ENCODE measurements at places on chromosomes 3 and 15.

DNA sequence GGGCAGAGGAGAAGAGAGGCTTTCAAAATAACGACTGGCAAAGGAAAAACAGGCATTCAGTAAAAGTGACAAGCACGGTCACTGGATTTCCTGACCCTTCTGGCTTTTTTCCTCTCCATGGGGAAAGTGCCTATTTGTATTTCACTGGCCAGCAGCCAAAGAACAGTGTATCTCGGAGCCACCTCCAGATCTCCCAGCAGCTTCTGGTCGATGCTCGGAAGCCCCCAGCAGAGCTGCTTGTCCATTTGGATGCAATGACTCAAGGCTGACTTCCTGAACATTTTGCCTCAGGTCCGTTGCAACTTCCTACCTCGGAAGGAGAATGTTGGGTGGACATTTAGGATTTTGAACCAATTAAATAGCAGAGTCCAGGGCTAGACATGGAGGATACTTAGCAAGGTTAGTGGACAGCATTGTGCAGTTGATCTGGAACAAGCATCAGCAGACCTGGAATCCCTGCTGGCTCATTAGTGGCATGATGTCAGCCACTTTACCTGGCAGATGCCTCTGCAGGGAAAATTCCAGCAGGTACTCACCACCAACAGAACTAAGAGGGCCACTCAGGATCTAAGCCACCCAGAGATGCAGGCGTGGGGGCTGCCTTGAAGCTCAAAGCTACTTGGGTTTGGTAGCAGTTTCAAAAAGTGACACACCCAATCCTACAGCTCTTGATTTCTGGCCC, 1.1 kb downstream of the FAM107A start:
- no peak for DNase-seq

DNA sequence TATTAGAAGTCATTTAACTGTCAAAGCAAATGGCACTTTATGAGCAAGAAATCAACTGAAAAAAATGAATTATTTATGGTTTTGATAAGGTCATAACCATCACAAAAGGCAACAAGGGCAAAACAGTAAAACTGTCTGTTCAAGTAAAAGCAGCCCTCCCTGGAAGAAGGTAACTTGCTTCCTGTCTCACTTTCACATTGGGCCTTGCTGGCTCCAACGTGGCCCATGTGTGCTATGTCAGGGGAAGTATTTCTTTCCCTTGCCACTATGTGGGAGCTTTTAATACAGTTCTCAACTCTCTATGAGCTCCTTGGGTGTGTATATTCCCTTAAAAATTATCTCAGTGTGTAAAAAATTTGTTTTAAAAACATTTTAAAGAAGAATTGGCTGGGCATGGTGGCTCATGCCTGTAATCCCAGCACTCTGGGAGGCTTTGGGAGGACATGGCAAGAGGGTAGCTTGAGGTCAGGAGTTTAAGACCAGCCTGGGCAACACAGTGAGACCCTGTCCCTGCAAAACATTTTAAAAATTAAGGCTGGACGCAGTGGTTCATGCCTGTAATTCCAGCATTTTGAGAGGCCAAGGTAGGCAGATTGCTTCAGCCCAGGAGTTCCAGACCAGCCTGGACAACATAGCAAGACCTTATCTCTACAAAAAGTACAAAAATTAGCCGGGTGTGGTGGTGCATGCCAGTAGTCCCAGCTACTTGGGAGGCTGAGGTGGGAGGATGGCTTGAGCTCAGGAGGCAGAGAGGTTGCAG, 45.2 kb upstream of the TJP1 start:
- no peak for DNase-seq

- no peak for DNase-seq
These were observed 119.4 kb downstream of the ECT2 start for GRCh38 chr3:172869784-172870518.

- DNase-seq, result no peak
These were observed 95.9 kb upstream of the UBE2E2 start for GRCh38 chr3:23107221-23107620.

- DNase-seq, result peak; percentile 7
These were observed 25.1 kb downstream of the DTWD1 start for GRCh38 chr15:49645941-49646340.

DNA sequence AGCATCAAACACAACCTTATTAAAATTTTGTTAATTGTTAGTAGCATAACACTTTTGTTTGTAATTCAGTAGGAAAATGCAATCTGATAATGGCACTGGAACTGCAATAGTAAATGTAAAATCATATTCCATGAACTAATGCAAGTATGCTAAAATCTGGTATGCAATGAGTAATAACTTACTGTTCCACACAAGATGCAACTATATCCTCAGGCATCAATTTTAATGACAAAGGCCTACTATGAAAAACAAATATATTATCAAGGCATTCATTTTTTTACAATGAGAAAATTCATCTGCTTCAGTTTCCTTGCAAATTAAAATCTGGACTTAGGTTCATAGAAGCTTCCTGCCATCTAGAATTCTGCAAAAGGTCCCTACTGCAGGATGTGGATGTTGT, 1.4 kb upstream of the NSMCE3 start:
- peak; percentile 59 for DNase-seq

DNA sequence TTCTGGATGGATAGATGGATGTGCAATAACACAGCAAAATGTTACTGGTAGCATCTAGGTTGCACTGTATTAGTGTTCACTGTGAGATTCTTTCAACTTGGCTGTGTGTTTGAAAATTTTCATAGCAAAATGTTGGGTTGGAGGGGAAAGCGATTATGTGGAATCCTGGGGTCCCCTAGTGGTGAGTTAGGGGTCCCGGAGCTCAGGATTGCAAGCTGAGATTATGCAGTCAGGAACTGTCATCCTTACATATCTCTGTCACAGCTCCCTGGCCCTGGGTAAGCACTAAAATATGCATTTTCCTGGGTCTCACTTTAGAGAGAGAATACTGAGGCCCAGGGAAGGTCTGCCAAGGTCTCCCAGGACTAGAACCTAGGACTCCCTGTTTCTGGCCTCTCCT, 77.2 kb downstream of the CEMIP start:
- DNase-seq, result no peak

DNA sequence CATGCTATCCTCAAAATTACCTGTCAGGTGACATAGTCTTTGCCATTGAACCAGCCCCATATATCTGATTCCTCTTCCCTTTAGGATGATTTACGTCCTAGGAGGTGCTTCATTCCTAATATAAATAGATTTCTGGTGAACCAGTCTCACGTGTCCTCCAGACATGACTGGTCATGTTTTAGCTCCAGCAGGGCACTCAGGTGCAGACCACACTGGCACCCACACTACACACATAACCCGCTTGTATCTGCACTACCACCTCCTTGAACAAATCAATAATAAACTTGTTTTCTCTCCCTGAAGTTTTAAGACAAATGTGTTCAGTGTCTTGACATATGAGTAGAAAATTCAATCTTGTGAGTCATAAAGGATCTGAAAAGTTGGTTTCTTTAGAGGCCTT, 155.5 kb downstream of the GOLIM4 start:
- DNase-seq, result peak; percentile 17

- peak; percentile 29 for DNase-seq
These were observed 13.5 kb downstream of the SEMA4B start for GRCh38 chr15:90214553-90215196.

- peak; percentile 31 for DNase-seq
These were observed 66.3 kb upstream of the CRTC3 start for GRCh38 chr15:90463381-90463780.

DNA sequence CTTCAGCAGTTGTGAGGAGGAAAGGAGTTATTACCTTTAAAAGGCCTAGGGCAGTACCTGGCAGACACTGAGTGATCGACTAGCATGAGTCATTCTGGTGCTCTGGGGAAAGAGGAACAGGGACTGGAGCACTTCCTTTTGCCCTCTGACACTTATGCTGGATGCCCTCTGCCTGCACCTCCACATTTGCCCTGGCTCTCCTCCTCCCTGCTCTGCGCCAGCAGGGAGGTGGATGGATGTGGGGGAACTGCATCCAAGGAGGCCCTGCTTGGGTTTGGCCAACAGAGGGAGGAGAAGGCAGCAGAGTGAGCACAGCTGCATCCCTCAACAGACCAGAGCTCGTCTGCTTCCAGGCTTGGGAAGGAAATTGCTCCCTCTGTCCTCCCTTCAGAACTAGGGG, 75.0 kb downstream of the SEMA5B start:
- DNase-seq, result no peak

DNA sequence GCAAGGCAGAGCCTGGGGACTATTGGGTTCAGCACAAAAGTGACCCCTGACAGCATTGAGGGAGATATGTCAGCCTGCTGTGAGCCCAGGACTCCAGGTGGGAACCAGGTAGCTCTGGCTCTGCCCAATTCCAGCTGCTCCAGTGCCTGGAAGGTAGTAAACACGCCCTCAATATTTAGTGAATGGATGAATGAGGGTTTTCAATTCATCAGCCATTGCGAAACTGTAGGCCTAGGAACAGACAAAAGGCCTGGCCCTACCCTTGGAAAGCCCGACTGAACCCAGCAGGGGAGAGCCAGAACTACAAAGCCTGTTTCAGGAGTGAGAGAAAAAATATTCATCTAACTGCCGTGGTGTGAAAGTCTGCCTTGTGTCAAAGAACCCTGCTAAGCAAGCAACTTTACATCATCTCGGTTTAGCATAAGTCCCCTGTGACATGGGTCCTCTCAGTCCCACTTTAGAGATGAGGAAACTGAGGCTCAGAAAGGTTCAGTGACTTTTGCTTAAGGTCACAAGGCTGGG, 8.1 kb upstream of the CSK start:
- no peak for DNase-seq

DNA sequence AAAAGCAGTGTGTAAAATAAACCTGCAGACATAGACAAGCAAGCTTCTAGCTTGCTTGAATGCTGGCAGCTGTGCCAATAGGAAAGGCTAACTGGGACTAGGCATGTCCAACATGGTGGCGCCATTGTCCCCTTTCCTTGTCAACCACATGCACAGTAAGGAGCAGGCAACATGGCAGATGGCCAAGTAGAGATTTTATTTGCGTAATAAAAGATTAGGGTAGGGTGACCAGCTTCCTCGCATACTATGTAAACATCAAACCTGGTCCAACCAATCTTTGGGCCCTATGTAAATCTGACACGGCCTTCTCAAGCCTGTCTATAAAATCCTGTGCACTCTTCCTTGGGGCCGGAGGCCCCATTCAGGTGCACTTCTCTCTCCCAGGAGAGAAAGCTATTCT, 575.4 kb upstream of the GOLIM4 start:
- no peak for DNase-seq

DNA sequence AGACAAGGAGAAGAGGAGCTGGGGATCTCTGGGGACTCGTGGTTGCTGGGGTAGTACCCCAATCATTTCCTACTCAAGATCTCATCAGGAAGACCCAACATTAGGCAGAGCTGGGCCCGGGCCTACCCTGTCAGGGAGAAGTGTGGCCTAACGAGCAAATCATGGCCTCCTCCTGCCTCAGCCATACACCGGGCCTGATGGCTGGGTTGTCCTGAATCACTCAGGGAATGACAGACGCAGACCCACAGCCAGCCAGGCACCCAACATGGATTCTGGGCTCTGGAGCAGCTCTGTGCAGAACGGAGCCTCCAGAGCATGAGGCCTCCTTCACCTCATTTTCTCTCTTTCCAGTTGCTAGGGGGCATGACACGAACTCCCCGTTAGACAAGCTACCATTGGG, 19.7 kb downstream of the ITGA11 start:
- DNase-seq, result no peak

DNA sequence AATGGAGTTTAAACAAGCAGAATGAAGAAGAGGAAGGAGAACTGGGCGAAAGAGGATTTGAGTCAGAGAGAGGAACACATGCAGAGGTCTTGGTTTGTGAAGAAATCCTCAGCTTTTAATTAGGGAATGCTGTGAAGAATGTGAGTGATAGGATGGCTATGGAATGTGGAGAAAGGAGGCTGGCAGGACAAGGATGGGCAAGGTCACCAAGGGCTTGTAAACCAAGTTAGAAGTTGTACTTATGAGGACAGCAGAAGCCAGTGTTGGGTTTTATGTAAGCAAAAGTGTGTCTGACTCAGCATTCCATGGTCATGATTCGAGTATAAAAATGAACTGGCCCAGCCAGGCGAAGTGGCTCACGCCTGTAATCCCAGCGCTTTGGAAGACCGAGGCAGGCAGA, 60.0 kb upstream of the IL12A start:
- DNase-seq, result peak; percentile 100

DNA sequence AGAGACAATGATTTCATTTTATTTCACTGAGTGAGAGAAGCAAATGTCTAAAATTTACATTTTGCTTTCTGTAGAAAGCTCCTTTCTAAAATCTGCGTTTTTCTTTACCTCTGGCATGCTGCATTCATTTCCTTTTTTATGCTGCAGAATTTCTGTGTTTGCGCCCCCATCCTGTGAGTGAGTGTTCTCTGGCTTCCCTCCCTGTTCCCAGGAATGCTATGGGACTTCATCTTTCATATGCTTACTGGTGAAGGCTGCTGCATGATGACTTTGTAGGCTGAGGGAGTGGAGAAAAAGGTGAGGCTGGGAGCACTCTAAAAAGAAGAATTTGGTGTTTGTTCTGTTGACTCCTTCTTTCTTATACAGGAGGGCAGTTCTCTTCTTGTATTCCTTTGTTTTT, 7.7 kb upstream of the TMC3 start:
- DNase-seq, result no peak

DNA sequence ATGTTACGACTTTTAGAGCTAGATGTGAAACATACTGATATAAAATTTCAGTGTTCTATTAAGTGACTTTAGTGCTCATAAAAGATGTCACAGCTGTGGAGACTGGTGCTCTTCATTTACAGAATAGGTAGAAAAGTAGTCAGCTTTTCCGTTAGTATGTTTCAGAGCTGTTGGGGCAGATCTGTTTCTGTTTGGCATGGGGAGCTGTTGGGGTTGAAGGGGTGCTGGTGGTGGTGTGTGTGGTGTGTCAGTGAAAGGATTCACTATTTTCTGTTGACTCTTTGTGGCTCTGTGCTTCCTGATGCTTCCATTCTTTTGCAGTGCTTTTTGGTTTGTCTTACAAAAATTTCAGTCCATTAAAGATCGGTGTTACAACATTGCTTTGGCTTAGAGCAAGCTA, 3.2 kb downstream of the UBE2E2 start:
- DNase-seq, result no peak

GRCh38 chr3:25661694-25662437, 2.8 kb downstream of the TOP2B start:
- peak; percentile 7 for DNase-seq

GRCh38 chr3:176905331-176905730, 292.0 kb downstream of the TBL1XR1 start:
- no peak for DNase-seq

DNA sequence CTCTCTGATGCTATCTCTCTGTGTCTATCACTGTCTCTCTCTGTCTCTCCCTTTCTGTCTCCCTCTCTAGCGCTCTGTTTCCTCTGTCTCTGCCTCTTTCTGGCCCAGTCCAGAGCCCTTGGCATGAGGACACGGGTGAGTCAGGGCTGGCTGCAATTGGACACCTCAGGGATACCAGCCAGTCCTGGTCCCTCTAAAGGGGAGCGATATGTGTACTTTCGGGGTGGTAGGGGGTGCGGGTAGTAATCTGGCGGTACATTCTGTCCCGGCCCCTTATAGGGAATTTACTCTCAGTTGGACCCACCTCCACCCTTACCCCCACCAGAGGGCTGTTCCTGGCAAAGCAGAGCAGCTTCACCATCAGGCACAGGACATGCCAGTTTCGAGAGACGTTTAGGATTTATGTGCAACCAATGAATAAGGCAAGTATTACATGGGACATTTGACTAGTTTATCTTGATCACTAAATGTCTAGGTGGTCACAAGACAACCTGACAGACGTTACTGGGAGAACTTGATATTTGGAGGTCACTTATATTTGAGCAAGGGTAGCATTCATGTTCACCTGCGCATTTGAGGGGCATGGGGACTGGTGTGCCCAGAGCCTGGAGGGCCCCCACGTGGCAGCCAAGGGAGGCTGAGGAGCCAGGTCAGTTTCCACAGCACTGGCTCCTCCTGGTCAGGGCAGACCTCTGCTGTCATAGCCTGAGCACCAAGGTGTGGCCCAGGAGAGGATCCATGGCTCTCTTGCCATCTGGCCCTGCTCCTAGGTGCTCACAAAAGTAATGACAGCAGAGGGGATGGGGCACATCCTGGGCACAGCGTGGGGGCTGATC, 256.1 kb downstream of the PLCL2 start:
- no peak for DNase-seq
